ENCODE measurements at places on chromosomes 4 and X.
A peak's percentile ranks its signal among the peaks of the same experiment; 100 is the strongest.

DNA sequence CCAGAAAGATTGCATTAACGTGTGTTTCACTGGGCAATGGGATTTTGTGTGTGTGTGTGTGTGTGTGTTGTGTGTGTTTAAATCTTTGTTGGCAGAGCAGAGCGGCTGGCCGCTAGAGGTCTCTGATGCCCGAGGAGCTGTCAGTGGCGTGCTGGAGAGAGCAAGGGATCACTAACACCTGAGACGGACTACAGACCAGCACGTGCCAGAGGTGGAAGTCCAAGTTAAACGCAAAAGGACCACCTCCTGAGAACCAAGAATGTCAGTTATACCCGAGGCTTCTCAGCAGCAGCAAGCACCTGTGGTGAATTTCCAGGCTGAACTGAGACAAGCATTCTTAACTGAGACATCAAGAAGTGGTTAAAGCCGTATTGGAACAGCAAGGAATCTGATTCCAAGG, 9.0 kb upstream of the SLC25A14 start:
- peak; percentile 1 for DNase-seq

- DNase-seq, result no peak
Observed at GRCh38 chrX:74536152-74536831, 78.1 kb downstream of the RLIM start.

GRCh38 chr4:168076989-168077725, 15.2 kb upstream of the ANXA10 start:
- peak; percentile 0 for DNase-seq

DNA sequence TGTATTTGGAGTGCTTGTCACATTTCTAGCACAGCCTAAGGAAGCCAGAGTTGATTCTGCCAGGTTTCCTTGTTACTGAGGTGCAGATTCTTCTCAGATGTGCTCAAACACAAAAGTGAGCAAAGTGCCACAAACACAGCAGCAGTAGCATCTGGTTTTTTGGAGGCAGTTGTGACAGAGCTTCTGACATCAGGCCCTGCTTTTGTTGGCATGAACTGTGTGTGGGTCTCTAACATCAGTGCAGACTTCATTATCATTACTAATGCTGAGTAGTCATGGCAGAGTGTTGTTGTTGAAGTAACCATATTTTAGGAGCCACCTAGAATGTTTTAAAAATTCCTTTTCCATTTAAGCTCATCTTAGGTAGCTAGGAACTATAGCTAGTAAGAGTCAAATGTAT, 656.6 kb downstream of the ANKRD50 start:
- DNase-seq, result no peak

DNA sequence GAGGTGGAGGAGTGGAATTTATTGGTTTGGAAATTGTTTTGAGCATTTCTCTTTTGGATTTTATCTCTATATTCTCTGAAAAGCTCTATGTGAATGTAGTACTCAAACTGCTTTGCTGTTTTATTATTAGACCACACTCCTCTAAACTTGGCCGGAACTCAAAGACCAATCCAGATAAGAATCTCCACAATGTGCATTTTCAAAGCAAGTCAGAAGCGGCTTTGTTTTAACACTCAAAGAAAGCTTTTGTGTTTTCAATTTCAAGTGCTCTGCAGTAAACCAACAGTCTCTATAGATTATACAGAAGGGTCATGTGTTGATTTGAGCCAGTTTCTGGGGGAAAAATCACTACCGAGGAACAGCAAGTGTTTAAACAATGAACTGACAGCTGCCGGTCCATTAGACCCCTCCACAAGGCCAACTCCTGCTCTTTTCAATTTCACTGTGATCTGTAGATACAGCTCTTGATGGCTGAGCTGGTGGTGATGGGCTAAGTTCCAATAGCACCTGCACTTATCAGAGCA, 79.4 kb downstream of the FTHL17 start:
- DNase-seq, result no peak

DNA sequence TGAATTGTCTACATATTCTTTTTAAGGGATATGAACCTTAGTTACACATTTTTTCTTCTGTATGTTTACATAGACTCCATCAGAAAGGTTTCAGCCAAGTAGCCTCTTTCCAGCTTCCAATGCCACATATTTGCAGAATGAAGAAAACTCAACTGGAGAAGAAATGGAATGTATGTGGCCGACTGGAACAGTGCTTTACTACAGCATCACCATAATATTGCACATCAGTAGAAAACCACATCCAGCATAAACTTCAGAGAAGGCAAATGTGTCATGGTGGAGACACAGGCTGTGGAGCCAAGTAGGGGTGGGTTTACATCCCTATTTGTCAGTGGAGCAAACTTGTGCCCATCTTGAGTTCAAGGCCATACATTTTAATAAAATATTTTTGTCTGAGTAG, 204.8 kb upstream of the LDB2 start:
- DNase-seq, result no peak

- no peak for DNase-seq
Observed at GRCh38 chrX:116726806-116727205, 264.0 kb upstream of the CT83 start.

Measured in C1 segment of cervical spinal cord (tissue), 14 donors.